ENCODE measurements at places on chromosomes 5 and 9.

DNA sequence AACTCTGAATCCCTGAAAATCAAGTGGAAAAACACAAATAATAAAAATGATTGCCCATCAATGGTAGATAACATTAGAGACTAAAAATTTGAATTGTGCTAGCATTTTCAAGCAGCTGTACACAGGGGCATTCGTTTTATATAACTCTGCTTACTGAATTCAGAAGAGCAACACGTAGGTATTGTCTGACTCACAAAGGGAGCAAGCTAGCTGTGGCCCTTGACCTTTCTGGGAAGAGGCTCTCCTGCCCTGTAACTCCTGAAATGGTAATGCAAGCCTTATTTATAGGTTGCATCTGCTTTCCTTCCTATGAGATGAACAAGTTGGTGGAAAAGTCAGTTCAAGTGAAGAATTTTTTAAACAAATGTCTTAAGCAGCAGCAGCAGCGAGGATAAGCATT lies 218.7 kb upstream of the EFNA5 start:
- no peak for DNase-seq

DNA sequence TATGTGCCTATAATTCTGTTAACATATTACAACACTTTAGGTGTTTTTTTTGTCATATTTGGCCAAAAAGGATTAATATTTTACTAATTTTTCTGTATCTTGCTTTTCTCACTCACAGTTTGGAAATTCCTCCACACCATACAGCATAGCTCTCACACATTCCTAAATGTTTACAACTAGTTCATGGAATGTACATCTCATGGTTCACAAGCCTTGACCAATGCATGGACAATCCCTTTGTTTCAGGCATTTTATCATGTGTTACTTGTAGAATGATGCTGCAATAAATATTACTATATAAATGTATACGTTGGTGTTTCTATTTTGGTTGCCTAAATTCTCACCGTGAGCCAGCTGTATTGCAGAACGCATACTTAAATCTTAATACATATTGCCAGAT lies 80.5 kb upstream of the SPATA31C2 start:
- no peak for DNase-seq

DNA sequence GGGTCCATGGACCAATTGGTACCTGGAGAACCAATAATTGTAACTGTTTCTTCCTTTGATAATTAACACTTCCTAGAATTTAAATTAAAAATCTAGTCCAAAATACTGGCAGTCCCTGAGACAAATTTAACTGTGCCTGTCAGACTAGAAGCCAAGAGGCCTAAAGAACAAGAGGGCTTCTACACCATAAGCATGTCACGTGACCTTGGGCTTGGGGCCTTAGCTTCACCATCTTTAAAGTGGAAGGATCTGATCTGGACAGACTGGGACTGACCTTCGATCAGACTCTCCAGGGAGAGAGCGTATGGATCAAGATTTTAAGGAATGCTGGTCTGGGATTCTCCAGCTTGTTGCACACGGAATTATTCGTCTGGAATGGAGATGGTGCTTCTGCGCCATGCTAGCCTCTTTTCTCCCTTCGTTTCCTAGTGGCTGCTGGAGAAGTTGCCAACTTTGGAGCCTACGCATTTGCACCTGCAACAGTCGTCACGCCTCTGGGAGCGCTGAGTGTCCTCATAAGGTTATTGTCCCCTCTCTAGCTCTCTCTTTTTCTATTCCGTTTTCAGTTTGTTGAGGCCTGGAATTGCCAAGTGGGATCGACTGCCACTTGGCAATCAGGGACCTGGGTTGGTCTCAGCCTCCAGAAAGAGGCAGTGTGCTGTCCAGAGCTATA lies 8.4 kb downstream of the NIPAL4 start:
- DNase-seq = no peak

DNA sequence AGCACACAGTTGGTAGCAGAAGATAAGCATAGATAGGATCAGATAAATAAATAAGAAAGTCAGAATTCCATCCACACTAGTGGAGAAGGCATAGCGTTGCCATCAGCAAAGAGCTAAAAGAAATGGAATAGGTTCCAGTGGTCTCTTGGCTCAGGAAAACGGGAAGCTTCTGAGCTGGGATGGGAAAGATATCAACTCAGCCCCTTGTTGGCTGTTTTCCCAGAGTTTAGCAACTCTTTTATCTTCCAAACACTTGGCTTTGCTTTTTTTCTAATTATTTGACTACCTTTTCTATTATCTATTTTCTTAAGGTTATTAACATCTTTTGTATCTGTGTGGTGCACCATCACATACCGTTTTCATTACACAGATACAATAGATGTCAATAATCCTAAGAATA lies 445.7 kb upstream of the TRPC7 start:
- DNase-seq = no peak

DNA sequence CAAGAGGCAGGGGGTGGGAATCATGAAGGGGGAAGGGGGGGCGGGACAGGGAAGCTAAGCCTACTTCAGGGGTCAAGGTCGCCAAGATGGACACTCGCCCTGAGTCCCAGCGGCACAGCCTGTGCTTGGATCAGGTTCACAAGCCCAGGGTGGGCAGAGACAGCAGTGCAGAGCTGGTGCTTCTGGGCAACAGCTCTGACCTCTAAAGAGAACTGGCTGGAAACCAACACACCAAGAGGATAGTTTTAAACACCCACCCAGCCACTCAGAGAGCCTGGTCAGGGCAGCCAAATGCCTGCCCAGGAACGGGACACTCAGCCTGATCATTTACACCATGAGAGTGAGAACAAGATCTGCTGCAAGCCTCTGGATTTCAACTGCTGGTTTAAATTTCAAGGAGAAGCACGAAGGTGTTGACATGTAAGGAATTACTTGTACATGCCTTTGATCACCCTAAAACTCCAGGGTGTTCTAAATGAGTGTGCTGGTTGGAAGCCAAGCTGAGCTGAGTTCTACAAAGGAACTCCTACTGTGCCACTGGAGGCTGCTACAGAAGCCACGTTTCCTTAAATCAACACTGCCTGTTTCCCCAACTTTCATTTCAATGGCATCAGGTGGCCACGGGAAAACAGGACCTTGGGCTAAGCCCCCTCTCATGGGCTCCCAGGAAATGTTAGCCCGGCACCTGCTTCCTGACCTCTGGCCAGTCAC lies 91.5 kb downstream of the TTLL11 start:
- DNase-seq = no peak

GRCh38 chr5:95163079-95163478 lies 121.8 kb downstream of the MCTP1 start:
- DNase-seq = no peak

DNA sequence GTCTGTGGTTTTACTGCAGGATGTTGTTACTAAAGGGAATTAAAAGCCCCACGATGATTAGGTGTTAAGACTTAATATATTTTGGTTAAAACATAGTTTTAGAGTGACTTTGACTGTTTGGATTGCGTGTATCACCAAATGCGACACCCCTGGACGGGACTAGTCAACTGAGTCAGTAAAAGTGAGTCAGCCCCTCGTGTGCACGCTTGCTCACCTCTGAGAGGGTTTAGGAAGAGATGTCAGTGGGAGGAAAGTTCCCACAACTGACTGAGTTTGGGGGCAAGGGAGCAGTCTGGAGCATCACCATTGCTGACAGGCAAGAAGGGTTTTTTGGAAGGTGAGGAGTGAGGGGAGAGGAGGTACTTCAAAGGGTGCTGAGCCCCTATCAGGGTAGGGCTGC lies 14.4 kb upstream of the DMRT3 start:
- DNase-seq = no peak

DNA sequence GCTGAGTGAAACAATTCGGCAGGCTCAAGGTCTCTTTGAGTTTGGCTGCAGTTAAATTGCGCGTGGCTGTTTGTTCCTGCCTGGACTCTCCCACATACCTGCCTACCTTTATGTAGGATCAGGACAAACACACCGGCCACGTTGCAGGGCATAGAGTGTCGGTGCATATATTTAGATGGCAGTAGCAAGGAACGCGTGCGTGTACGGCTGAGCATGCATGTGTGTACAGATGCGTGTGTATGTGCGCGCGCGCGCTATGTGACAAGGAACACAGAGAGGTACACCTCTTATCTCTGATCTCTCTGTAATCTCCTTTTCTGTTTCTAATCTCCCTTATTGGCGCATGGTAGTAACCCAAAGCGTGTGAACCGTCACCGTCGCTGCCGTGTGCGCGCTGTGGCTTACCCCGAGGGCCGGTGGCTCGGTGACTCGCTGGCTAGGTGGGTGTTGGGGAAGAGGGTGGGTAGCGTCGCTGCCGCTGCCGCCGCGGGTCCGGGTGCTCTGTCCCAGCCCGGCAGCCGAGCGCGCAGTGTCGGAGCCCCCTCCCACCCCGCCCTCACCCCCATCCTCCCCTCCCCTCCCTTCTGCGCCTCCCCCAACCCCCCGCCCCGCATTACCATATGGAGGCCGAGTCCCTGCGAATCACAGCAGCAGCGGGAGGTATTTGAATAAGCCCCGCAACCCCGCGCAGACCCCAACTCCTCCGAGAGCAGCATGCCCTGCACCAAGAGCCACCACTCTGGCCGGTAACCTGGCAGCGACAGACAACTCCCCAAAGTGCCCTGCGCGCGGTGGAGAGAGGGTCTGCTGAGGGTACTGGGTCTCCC lies 204.8 kb downstream of the MEF2C start:
- no peak for DNase-seq

DNA sequence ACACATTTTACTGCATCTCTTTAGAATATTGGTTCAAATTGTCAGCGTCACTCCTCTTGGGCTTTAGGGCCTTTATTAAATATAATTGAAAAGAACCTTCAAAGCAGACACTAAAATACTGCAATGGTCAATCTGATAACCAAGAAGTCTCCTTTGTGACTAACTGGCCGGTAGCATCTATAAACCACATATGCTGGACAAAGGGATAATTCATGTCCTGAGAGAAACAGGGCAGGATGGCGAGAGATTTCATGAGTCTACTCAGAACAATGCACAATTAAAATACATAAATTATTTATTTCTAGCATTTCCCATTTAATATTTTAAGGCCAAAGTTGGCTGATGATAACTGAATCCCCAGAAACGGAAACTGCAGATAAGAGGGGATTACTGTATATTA lies 1083.4 kb upstream of the CDH18 start:
- DNase-seq = no peak

DNA sequence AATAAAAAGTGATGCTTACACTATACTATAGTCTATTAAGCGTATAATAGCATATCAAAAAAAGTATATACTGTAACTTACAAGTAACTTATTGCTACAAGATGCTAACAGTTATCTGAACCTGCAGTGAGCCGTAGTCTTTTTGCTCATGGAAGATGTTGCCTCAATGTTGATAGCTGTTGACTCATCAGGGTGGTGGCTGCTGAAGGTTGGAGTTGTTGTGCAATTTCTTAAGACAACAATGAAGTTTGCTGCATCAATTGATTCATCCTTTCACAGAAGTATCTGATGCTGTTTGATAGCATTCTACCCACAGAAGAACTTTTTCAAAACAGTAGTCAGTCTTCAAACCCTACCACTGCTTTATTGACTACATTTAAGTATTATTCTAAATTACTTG lies 7.8 kb upstream of the C9orf40 start:
- DNase-seq = no peak

GRCh38 chr5:118616281-118616680 lies 372.1 kb downstream of the DTWD2 start:
- no peak for DNase-seq

DNA sequence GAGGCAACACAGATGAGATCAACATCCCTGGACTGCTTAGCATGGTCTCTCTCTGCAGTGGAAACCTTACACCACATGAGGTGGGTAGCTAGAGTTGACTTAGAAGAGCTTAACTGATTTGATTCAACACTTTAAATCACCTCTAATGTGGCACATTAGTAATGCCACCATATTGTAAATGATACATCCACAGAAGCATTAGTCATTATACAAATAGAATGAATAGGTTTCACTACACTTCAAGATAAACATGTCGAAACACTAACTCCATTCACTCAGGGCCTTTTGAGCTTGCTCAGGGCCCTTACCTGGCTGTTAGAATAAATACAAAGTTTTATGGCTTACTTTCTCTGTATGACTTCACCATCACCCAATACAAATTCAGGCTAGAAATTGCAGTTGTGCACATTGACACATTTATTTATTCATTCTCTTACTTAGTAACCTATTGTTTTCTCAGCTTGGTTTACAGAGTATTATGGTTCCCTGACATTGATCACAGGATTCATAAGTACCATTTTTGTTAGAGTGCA lies 9.3 kb upstream of the SMAD5 start:
- DNase-seq = no peak

GRCh38 chr5:125786021-125786420 lies 637.2 kb upstream of the GRAMD2B start:
- no peak for DNase-seq

DNA sequence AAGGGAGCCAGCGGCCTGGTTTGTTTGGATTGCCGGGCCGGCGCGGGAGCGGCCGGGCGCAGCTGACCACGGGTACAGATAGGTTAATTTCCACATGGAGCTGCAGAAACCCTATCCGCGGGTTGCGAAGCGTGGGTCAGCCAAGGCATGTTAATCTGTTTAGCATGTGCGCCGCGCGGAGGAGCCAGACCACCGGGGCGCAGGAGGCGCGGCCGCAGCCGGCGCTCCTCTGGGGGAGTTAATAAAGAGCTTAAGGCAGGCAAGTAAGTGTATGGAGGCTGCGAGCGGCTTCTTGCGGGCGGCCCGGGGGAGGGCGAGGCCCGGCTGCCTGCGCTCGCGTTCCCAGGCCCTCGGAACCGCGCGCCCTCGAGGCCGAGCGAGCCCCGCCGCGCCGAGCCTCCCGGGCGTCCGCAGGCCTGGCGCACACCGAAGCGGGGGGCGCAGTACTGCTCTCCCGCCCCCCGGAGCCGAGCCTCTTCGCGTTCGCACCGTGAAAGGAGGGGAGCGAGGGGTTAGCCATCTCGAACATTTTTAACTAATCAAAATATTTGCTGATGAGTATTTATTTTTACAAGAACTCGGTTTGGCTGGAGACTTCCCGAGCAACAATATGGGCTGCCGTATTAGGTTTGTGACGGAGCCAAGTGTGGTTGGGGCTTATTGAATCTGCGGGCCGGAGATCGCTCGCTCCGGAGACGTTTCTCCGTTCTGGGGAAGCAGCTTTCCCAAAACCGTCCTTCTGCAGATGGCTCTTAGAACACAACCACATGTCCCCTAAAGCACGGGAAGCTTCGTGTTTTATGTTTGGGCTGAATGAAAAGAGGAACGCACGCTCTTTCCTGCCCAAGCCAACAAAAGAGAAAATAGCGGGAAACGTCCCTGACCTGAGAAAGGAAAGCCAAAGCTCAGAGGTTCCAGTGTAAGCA lies 28.8 kb downstream of the FOXD1 start:
- no peak for DNase-seq

DNA sequence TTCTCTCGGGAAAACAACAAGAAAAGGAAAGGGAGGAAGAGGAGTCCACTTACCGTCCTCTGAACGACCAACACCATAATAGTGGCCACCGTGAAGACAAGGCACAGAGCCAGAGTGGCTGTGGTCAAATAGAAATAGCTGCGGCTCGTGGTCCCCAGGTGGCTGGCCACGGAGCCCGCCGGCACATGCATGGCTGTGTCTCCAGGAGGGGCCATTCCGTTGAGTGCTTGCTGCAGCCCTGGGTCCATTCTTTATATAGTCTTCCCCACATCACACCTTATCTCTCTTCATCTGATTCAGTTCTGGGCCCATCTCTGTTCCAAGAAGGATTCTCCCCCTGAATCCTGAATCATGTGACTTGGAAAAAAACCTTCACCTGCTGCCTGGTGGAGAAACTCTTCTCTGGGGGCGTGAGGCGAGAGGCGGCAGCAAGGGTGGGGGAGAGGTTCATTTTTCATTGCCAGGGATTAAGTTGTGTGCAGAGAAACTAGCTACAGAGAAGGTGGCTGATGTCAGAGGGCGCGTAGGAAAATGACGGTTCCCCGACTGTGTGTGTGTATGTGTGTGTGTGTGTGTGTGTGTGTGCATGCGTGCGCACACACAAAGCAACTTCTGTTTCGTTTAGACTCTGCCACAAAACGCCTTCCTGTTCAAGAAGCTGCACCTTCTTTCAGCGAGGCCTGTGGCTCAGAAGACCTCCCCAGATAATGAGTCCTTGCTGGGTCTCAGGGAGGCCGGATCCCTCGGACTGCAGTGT lies at the start of gene TNFSF8:
TNFSF8 (minus strand) TSS at position 536 of the 757 bp plus-strand sequence; CDS start at position 248, 288 bp downstream.
- no peak for DNase-seq
